ENCODE measurements at places on chromosomes 4 and X. TPM values are rescaled to one million over a fixed set of nuclear protein-coding genes. Genes with fewer than 3 reads are reported as not detected.

- ATAC-seq, result no peak
Observed at GRCh38 chr4:21202959-21203358, 502.7 kb downstream of the PACRGL start.

- ATAC-seq, result no peak
Observed at GRCh38 chr4:138190452-138190858, 51.7 kb downstream of the SLC7A11 start.

- ATAC-seq, result no peak
Observed at GRCh38 chr4:99857307-99857706, 36.9 kb downstream of the LAMTOR3 start.

DNA sequence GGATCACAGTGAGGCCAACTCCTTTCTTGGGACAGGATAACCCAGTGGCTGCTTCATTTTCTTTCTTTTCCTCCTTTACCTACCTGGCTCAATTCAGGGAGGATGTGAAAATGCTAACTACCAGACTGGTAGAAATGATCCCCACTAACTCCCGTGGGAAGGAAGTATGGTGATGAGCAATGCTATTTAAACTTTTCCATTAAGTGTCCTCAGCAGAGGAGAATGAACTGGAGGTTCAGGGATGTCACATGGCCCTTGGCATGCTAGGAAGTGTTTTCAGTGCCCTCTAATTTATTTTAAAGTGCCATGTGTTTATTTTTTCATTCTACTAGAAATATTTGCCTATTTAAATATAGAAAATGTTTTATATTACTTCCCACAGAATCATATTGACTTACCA, 363.9 kb downstream of the PPP3CA start:
- ATAC-seq, result no peak

GRCh38 chr4:4921077-4921476, 61.6 kb downstream of the MSX1 start:
- no peak for ATAC-seq

DNA sequence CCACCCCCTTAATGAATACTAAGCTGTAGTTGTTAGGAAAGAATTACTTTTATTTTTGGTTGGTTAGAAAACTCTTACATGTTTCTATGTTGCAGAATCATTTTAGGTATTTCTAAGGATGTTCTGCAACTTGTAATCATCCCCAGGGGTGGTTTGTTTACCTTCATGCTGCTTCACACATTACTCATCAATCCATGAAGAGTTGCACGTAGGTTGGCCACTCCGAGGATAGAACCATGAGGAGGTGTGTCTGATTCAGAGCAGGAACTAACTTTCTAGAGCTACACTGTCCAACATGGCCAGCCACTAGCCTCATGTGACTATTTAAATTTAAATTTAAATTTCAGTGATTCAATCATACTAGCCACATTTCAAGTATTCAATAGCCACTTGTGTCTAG, 127.2 kb upstream of the FRMPD4 start:
- no peak for ATAC-seq

DNA sequence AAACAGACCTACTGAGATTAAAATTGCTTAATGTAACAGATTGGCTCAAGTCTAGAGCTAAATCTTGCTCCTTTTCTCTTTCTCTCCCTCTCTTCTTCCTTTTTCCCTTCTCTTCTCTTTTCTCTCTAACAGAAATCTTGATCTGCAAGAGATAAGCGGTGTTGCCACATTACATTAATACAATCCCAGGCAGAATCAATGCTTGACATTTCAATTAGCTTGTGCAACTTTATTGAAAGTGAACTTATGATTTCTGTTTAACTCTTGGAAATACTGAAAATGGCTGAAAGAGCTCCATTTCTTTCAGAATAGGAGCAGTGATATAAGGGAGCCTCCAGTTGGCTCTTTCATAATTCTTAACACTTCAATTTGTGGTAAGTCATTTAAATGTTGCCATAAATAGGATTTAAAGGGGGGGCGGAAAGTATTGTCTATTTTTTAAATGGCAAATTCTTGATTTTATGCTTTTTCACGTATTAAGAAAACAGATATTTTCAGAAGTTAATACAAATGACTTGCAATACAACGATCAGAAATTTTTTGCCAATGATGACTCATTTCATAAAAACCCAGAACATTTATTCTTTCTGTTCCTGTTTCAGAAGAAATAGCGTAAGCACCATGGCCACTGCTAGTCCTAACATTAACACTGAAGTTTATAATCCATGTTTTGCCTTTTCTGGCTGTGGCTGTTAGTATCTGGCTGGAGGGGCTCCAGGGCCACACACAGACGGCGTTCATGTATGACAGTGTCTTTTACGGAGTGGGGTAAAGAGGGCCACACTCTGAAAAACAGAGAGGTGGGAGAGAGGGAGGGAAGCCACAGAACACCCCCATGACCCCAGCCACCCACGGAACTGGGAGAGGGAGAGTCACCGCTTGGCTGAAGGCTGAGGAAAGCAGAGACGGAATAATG, 115.7 kb upstream of the FAT1 start:
- ATAC-seq, result no peak

DNA sequence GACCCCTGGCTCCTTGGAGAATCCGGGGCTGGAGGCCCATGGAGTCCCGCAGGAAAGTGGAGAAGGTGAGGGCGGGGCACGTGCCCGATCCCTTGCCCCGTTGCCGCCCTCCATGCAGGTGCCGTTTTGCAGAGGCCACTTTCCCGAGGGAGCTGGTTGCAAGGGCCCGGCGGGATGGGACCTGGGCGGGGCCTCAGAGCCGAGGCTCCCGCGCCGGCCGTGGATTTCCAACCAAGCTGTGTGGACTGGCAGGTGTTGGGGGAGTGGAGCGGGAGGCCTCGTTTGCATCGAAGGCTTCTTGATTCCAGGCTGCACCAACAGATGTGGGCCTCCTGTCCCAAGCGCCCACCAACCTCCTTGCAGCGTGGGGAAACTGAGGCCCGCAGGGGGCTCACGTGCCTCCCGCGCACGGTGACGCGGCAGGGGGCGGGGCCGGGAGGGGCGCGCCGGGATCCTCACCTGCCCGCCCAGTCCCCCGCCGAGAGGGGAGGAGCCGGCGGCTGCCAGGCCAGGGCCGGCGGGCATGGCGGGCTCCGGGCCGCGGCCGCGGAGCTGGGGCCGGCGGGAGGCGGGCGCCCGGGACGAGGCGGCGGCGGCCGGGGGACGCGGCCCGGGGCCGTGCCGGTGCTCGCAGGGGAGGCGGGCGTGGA, 24.9 kb downstream of the SH3BP2 start:
- ATAC-seq, result peak; percentile 42

- peak; percentile 12 for ATAC-seq
Observed at GRCh38 chr4:791898-792625, 33.9 kb downstream of the CPLX1 start.

- no peak for ATAC-seq
Observed at GRCh38 chr4:56099378-56099786, 150.6 kb downstream of the CEP135 start.

GRCh38 chr4:172188248-172188988, 375.2 kb downstream of the GALNTL6 start:
- ATAC-seq, result no peak

GRCh38 chrX:130165181-130165702, 399 bp downstream of the AIFM1 start:
- no peak for ATAC-seq

DNA sequence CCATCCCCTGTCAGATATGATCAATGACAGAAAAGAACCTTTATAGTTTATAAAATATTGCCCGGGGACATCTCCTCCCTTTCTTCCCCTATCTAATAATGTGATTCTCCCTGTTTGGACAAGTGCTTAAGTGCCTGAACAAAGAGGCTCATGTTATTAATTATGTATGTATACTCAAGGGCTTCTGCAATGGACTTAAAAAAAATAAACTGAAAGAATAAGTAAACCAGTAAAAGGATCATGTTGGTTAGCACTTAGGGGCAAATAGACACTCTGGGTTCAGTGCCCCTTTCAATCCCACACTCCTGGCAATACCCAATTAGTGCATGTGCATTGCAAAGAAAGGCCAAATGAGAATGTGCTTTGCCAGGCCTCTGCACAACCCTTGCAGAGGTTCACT, 30.7 kb upstream of the RPS6KA6 start:
- no peak for ATAC-seq

- no peak for ATAC-seq
Observed at GRCh38 chrX:21883258-21883657, 27.5 kb downstream of the YY2 start.

GRCh38 chr4:105414316-105414715, 59.5 kb downstream of the PPA2 start:
- ATAC-seq, result no peak

- no peak for ATAC-seq
Observed at GRCh38 chr4:126182786-126183185, 868.0 kb downstream of the FAT4 start.

GRCh38 chrX:100076031-100076430, 334.0 kb downstream of the PCDH19 start:
- ATAC-seq, result no peak

DNA sequence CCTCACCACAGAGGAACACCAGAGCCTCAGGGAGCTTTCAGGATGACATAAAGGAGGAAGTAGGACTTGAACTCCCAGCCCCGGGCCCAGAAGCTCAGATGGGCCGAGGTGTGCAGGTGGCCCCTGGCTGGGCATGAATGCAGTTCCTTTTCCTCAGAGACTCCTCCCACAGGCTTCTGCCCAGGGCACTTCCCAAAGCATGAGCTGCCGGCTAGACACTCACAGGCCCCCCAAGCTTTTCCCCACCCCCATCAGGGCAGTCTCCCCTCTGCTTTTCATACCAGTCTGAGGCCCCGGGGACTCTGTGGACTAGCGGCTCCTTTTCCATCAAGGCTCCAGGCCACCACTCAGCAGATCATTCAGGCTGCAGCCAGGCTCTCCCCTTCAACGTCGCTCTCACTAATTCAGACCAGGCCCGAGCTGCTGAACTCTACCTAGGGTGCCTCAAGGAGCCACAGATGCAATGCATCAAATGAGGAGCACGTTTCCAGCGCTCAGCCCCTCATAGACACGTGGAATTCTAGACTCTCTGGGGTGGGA, 36.9 kb downstream of the HMX1 start:
- no peak for ATAC-seq

- ATAC-seq, result no peak
Observed at GRCh38 chr4:10198365-10198764, 81.8 kb upstream of the WDR1 start.

- no peak for ATAC-seq
Observed at GRCh38 chr4:184376126-184376838, 98.1 kb downstream of the IRF2 start.

DNA sequence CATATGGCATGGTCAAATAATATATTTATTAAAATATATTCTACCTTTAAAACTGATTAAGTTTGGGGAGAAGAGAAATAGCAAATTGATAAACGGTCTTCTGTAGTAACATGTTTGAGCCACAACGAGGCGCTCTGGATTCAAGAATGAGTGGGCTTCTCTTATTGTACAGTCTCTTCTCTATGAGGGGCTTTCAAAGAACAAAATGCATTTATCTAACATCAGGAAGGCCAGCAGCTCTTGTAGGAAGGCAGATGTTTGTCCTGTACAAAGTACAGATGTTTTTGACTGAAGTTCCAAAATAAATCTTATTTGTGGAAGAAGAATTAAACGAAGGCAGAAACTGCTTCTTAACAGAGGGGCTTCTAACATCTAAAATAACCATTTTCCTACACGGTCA, 153.6 kb downstream of the RASL11B start:
- ATAC-seq, result no peak

DNA sequence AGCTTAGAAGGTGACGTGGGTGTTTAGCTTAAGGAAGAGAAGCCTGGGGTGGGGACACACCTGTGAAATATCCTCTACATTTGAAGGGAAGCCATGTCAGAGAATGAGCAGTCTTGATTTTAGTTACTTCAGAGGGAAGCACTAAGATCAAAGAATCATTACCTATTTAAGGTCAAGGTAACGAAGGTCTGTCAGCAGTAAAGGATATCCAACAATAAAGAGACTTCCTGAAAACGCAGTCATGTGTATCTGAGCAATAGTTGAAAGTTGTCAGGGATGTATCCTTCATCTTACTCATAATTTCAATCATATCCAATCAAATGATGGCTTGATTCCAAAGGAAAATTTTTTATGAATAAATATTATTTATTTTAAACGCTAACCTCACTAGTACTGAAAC, 33.5 kb downstream of the IGFBP7 start:
- no peak for ATAC-seq

DNA sequence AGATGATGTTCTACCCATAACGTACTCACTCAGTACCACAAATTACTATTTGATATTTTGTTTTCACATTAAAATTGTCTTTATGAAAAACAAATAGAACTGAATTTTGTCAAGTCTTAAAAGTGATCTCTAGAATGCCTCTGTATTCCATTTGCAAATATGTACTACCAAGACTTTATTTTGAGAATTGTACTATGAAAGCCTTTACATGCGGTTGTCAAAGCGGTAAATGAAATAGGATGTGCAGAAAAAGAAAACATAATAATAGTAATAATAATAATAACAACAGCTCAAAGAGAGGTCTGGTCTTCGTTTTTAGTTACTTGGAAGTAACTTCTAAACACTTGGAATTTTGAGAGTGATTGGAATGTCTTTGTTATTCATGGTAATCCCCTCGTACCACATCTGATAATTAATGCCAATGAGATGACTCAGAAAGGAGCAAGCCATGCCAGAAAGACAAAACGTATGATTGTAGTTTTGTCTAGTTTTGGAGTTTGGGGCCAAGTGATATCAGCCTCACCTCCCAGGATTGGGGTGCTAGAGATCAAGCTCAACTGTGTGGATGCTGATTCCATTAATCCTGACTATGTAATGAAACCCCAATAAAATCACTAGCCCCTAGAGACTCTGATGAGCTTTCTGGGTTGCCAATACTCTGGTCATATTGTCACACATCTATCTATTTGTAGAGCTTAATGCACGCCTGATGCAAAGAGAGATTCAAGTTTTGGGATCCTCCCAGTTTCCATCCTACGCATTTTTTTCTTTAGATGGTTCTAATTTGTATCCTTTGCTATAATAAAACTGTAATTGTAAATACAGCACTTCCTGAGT, 20.2 kb upstream of the CTSO start:
- no peak for ATAC-seq

- ATAC-seq, result no peak
Observed at GRCh38 chrX:103879339-103879738, 47.3 kb upstream of the RAB9B start.

- ATAC-seq, result no peak
Observed at GRCh38 chr4:183469285-183469684, 24.8 kb downstream of the CDKN2AIP start.

GRCh38 chr4:40515398-40516293, 114.0 kb downstream of the RBM47 start:
- ATAC-seq, result peak; percentile 48

NSG1 gene
- total RNA-seq, result 183 TPM

RPS6KA6 gene
- 5.8 TPM for total RNA-seq

DCLK2 gene
- total RNA-seq, result 29.0 TPM

TRPC5OS gene
- 0.19 TPM for total RNA-seq

SLC26A1 gene
- 2.9 TPM for total RNA-seq

FAM47A gene
- total RNA-seq, result not detected

CT55 gene
- total RNA-seq, result 0.33 TPM

ARHGAP24 gene
- 3.1 TPM for total RNA-seq

TRAPPC11 gene
- 62.1 TPM for total RNA-seq

NXT2 gene
- total RNA-seq, result 4.0 TPM

MAP9 gene
- total RNA-seq, result 9.7 TPM
